ENCODE measurements at places on chromosomes 6 and 20.

- no peak for DNase-seq
These were observed 810.7 kb downstream of the MAFB start for GRCh38 chr20:39878320-39878719.

- no peak for DNase-seq
These were observed 803 bp upstream of the SRXN1 start for GRCh38 chr20:653590-654416.

- DNase-seq, result no peak
These were observed 320.7 kb downstream of the CDC5L start for GRCh38 chr6:44708208-44708607.

- DNase-seq, result no peak
These were observed 35.7 kb downstream of the TGM2 start for GRCh38 chr20:38129248-38129865.

DNA sequence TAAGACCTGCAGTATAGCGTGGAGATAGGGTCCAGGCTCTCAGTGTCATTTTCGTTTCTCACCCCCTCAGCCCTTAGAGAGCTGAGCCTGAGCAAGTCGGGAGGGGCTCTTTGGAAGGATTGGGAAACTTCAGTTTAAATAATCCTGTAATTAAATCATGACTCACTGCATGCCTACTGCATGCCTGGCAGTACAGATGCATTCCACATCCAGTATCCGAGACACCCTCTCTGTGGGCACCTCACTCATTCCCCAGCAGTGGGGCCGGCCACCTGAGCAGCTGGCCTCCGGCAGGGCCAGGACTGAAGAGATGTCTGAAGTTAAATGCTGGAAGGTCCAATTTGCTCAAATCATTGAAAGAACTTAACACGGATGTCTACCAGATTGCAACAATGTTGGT is 316.6 kb downstream of the THBS2 start:
- no peak for DNase-seq

- DNase-seq, result no peak
These were observed 1287.2 kb upstream of the CITED2 start for GRCh38 chr6:140661691-140662090.

GRCh38 chr20:52972965-52973819 is 1.0 kb downstream of the TSHZ2 start:
- DNase-seq, result peak; percentile 53

GRCh38 chr6:25150031-25150430 is 129.1 kb upstream of the CARMIL1 start:
- no peak for DNase-seq

GRCh38 chr20:13857304-13857703 is 72.5 kb downstream of the NDUFAF5 start:
- DNase-seq, result no peak

DNA sequence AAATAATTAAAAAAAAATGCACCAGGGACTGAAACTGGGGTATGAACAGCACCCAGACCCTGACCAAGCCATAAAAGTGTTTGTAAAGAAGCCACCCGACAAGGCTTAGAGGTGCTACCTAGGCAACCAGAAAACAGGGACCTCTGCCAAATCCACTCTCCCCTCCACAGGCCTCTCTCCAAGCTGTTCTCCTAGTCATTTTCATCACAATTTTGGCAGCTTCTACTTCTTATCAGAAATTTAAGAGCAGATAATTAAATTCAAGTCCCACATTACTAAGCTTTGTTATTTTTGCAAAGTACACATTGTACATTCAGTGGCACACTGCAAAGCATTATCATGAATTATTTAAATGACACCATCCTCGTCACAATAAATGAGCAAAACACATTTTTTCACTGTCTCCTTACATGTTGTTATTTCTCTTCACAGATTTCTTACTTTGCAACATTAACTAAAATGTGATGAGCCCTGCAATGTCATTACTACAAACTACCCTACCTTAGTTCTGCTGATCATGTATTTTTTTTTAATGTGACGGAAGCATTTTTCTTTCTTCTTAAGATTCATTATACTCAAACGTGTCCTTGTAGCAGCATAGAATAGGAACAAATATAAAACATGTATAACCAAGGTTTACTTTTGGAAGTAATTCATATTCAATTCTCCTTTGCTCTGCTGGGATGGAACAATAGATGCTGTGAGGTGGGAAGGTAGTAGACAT is 38.1 kb downstream of the ECT2L start:
- no peak for DNase-seq

DNA sequence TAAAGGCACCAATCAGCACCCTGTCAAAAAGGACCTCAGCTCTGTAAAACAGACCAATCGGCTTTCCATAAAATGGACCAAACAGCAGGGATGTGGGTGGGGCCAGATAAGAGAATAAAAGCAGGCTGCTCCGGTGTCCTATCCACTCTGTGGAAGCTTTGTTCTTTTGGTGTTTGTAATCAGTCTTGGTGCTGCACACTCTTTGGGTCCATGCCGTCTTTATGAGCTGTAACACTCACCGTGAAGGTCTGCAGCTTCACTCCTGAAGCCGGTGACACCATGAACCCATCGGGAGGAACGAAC is 7.3 kb upstream of the PXDC1 start:
- DNase-seq, result no peak

GRCh38 chr6:106163446-106163965 is 77.4 kb downstream of the PRDM1 start:
- DNase-seq, result peak; percentile 62

GRCh38 chr20:21505810-21506530 is 7.9 kb downstream of the NKX2-2 start:
- DNase-seq, result peak; percentile 73

DNA sequence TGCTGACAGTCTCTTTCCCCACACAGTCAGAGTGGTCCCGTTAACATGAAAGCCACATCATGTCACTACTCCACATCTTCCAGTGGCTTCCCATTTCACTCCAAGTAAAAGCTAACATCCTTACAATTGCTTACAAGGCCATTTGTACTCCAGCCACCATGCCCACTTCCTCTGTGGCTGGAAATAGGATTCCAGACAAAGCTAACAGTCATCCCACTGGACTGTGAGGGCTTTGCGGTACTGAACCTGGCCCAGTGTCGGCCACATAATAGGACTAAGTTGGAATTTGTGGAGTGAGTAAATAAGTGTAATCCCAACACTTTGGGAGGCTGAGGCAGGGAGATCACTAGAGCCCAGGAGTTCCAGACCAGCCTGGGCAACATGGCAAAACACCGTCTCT is 10.9 kb downstream of the CCM2L start:
- no peak for DNase-seq

DNA sequence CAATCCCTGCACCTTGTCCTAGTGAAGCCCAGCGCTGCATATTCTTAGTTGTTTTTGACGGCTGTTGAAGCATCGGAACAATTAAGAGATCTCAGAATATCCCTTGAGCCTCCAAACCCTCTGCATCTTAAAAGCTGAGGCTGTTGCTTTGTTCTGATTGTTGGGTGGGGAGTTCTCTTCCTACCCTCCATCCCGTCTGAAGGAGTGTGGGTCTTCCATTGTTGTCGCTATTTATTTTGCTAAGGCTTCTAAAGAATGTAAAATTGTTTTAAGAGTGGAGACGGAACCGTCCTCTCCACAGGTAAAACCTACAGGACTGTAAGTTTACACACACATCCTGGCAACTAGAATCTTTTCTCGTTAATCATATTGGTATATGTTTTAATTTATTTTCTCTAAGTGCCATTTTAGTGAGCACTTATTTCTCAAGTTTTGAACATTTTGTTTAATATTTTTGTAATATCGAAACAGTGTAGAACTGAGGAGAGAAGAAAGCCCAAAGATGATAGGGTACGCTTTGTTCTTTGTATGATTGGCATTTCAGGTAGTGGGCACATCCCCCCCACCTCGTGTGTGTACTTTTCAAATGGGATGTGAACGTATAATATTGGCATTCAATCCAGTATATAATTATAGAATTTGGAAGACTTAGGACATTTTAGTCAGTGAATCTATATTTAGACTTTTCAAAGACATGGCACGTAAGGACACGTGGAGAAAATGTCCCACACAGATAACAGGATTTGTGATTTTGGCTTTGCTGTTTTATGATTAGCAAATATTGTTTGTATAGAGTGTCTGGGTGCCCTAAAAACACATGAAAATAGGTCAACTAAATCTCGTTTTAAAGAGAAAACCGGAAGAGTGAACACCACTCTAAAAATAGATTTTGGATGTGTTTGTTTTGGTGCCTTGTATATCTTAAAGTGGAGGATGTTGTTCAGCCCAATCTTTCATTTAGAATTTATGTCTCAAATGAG is 1.3 kb downstream of the RNF146 start:
- DNase-seq, result no peak
